NCI-H446 treated with DMSO at 0.1 percent for 48 hours (cell line): ENCODE measurements at places on chromosomes 12 and 14.

- no peak for DNase-seq
Measured at GRCh38 chr14:98548071-98548686, 723.8 kb downstream of the BCL11B start.

- DNase-seq, result no peak
Measured at GRCh38 chr12:100504804-100505203, 31.1 kb downstream of the NR1H4 start.

DNA sequence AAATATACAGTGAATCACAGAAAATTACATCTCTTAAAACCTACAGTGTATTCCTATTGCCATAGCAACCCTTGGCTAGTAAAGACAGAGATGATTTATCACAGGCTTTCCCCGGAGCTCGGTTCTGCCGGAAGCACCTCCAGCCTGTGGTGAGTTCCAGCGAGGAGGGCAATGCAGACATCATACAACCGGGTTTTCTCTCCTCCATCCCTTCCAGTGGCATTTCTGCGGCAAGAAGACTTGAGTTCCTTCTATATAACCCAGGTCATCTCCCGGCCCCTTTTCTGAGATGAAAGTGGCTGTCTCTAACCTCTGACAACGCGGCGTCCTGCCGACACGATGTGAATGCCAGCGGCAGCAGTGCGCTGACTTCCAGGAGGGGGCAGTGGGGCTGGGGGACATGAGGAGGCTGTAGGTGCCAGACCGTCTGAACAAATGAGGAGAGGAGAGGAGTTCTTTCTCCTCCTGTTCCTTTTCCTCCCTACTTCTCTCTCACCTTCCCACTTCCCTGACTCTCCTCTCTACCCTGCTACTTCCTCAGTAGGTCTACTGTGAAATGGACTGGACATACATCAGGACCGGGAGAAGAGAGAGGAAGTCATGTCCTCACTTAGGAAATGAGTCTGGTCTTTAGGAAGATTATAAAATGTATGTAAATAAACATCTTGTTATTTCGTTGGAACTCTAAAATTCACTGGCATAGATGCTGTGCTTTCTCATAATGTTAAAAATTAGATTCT is 68.6 kb upstream of the MAX start:
- no peak for DNase-seq

DNA sequence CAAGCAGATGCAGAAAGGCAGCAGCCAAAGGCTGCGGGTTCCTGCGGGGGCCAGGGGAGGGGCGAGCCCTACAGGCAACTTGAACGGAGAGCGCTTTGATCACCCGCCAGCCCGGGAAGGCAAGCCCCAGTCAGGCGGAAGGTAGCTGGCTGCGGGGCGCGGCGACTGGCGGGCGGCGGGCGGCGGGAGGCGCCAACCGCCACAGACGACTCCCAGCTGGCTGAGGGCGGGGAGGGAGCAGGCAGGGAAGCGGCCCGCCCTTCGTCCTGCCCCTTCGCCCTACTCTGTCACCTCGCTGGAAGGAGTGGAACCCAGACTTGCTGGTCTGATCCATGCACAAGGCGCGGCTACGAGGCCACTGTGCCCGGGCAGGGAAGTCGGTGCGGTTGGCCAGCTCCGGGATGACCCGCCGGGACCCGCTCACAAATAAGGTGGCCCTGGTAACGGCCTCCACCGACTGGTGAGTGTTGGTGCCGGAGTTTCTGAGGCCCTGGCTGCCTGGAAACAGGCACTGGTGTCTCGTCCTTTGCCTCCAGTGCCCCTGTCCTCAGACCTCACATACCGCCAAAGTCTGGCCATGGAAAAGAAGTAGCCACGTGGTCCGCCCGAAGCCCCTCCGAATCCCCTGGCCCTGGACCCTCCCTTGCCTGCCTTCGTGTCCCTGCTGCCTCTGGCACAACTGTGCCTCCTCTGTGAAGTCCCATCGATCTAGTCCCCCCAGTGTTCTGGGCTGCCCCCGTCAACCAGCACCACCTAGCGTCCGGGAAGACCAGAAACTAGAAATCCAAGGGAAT is 15.4 kb upstream of the CARMIL3 start:
- peak; percentile 85 for DNase-seq

DNA sequence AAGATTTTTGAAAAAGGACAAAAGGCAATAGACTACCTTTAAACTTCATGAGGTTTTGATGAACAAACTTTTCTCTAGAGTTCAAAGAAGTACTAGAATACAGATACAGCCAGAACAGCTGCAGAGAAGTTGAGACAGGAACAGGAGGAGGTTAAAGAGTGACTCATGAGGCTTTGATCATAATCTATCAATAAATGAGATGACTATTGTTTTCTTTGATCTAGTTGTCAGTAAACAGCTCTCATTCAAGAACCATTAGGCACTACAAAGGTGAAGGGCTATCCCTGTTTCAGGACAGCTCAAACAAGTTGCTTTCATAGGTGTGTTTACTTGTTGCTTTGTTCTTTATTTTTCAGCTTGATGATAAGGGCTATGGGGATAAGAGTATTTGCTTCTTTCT is 2.4 kb downstream of the WASHC3 start:
- no peak for DNase-seq

GRCh38 chr12:57010627-57011247 is 4.4 kb upstream of the ZBTB39 start:
- DNase-seq, result no peak

GRCh38 chr12:2334271-2334670 is 281.5 kb downstream of the CACNA1C start:
- no peak for DNase-seq

- DNase-seq, result no peak
Measured at GRCh38 chr14:68848253-68848652, 55.4 kb upstream of the ZFP36L1 start.

- DNase-seq, result no peak
Measured at GRCh38 chr12:6083601-6084000, 40.9 kb downstream of the VWF start.

DNA sequence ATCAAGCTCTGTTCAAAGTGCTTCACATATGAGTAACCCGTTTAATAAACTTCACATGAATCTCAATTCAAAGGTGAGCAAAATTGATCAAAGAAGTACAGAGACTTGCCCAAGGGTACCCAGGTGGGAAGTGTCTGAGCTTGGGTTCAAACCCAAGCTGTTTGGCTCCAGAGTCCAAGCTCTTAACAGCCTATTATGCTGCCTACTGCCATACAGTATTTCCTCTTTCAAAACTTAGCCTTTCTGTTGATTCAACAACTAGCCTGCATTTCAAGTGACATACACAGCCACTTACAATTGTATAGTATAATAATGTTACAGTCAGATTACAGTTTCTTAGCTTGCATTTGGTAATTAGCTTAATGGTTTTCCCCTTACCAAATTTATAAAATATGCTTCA is 29.7 kb downstream of the FRMD6 start:
- DNase-seq, result no peak
